ENCODE measurements at places on chromosomes 1 and 21.

- DNase-seq: no peak
These were observed 240.1 kb downstream of the KCTD3 start for GRCh38 chr1:215807218-215807617.

DNA sequence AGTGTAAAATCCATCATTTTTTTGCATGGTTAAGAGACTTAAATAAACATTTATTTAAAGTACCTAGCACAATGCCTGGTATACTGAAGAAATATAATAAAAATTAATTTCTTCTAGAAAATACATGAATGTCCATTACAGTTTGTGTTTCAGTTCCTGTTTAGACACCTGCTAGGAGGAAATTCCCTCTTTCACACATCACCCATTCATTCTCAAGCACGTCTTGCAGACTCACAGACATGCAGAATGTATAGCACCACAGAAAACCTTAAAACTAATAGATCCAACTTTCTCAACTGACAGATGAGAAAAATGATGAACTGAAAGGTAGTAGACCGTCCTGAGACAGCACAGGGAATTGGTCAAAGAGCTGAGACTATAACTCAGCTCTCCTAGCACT is 172.2 kb upstream of the C8B start:
- DNase-seq: no peak

- peak; percentile 74 for DNase-seq
These were observed 39.3 kb downstream of the PLEKHA6 start for GRCh38 chr1:204320382-204320804.

DNA sequence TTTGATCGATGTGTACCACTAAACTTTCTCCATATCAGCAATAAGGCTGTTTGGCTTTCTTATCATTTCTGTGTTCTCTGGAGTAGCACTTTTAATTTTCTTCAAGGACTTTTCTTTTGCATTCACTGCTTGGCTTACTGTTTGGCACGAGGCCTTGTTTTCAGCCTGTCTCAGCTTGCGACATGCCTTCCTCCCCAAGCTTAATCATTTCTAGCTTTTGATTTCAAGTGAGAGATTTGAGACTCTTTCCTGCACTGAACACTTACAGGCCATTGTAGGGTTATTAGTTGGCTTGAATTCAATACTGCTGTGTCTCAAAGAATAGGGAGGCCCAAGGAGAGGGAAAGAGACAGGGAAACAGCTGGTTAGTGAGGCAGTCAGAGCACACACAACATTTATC is 120.6 kb upstream of the KCND3 start:
- DNase-seq: no peak

GRCh38 chr1:92273039-92273438 is 25.7 kb downstream of the GLMN start:
- no peak for DNase-seq

DNA sequence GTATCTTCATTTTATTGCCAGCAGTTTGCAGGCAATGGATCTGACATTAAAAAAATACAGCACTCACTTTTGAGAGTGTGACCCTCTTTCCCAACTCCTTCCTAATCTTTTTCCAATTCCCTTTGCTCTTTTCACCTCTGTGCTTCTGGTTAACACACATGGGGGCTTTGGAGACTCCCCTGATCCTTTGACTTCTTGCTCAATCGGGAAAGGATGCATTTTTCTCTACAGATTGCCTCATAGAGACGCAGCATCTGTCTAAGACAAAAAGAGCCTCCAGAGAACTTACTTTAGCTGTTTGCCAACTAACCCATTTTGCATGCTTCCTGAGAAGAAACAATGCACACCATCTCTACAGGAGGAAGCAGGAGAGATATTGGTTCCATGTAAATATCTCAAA is 378.3 kb downstream of the PBX1 start:
- DNase-seq: no peak

DNA sequence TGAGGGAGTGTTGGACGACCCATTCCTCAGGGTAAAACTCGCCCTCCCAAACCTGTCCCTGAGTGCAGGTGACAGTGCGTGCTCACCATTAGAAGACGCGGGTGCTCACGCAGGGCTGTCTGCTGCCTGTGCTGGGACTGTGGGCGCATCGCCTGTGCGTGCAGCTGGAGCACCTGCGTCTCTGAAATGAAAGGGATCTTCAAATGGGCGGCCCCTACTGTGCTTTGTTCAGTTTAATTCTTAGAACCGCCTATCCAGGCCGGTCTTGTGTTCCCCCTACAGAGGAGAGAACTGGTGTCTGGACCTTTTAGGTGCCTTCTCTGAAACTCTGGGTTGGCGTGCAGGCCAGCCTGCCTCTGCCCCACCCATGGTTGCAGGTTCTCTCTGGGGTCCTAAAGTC is 125.8 kb downstream of the PCBP3 start:
- no peak for DNase-seq

DNA sequence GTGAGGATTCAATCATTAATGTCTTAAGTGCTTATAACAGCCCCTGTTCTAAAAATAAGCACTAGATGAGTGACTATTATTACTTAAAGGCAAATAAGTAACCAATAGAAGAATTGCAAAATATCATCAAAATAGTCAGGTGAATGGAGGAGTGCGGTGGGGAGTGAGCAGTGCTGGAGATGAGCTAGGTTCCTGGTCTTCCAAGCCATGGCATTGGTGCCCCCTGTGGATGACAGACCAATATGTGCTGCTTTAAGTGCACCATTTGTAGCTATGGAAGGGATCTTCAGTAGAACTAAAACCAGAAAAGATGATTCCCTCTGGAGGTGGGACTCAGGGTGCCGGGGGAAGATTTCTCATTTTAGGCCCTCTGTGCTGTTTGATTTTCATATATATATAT is 46.1 kb upstream of the SLC30A1 start:
- no peak for DNase-seq

- no peak for DNase-seq
These were observed 58.6 kb upstream of the NBPF3 start for GRCh38 chr1:21381354-21381753.

- peak; percentile 81 for DNase-seq
These were observed 35.9 kb upstream of the CTTNBP2NL start for GRCh38 chr1:112359961-112360767.

DNA sequence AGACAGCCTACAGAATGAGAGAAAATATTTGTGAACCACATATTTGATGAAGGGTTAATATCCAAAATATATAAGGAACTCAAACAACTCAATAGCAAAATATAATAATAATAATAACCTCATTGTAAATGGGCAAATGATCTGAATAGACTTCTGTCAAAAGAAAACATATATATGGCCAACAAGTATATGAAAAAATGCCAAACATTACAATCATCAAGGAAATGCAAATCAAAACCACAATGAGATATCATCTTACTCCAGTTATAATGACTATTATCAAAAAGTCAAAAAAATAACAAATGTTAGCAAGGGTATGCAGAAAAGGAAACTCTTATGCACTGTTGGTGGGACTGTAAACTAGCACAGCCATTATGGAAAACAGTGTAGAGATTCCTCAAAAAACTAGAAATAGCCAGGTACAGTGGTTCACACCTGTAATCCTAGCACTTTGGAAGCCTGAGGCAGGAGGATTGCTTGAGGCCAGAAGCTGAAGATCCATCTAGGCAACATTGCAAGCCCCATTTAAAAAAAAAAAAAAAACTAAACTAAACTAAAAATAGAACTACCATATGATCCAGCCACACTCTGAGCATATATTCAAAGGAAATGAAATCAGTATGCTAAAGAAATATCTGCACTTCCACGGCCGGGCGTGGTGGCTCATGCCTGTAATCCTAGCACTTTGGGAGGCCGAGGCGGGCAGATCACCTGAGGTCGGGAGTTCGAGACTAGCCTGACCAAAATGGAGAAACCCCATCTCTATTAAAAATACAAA is 17.3 kb upstream of the TRIM67 start:
- DNase-seq: peak; percentile 79

DNA sequence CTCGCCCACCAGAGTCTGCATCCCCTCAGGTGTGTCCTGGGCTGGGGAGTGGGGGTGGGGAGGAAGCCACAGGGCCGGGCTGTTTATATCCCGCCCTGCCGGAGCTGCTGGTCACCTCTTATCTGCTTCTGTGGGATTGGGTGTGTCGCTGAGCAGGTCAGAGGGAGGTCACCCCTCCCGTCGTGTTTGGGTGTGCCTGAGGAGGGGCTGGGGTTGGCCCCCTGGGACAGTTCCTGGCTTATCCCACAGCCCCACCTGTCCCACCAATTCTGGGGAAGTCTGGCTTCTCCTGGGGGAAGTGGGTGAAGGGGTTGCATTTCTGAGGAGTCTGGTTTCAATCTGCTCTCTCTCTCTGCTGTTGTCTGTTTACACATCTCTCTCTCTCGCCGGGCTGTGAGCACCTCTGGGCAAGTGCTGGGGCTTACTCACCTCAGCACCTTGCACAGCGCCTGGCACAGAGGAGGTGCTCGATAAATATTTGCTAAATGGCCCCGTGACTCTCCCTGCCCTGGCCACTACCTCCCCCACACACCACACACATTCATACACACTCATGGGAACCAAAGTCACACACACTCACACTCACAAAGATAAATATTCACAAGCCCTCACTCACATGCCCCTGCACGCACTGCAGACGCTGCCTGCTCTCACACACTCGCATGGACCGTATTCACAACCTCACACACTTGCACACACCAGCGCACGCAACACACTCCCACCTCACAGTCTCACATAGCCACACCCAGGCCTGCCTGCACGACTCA is 8.3 kb downstream of the ELF3 start:
- no peak for DNase-seq

DNA sequence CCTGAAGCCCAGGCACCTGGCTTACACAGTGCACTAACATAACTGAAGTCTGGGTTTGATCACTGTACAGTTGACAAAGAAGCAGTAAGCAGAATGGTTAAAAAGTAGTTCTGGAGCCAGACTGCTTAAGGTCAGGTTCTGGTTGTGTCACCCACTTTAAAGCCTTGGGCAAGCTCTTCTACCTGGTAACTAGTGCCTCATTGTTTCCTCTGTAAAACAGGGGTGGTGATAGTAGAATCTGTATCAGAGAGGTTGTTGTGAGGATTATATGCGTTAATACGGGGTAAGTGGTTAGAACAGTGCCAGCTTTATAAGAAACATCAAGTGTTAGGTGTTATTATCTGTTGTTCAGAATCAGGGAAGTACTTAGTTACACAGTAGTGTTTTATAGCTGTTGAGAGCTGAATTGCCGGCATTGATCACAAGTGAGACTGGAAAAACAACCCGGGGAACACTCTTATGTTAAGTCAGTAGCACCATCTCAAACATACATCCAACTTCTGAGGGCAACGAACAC is 3.7 kb downstream of the BACH1 start:
- no peak for DNase-seq

DNA sequence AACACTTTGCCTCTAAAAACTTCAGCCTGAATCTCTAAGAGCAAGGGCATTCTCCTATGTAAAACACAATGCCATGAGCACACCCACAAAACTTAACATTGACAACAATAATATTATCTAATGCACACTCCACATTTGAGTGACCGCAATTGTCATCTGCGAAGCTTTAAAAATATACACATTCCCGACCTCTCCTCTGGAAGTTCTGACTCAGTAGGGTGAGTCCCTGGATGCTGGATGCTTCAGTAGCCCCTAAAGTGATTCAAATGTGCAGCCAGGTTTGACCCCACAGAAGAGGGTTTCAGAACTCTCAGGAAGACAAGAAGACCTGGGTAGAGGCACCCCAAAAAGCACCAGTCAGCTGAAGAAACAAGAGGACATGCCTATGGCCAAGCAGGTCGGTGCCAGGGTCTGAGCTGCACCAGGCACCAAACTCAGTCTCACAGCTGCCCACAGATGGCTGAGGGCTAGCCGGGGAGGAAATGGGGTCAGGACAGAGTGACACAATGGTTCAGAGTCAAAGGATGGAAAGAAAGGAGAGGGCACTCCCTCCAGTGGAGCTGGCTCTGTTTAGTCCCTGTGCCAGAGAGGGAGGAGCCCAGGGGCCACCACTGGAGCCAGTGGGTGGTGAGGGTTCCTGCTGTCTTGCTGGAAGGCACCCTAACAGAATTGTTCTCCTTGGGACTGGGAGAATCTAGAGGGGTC is 17.4 kb downstream of the PIK3C2B start:
- DNase-seq: no peak

DNA sequence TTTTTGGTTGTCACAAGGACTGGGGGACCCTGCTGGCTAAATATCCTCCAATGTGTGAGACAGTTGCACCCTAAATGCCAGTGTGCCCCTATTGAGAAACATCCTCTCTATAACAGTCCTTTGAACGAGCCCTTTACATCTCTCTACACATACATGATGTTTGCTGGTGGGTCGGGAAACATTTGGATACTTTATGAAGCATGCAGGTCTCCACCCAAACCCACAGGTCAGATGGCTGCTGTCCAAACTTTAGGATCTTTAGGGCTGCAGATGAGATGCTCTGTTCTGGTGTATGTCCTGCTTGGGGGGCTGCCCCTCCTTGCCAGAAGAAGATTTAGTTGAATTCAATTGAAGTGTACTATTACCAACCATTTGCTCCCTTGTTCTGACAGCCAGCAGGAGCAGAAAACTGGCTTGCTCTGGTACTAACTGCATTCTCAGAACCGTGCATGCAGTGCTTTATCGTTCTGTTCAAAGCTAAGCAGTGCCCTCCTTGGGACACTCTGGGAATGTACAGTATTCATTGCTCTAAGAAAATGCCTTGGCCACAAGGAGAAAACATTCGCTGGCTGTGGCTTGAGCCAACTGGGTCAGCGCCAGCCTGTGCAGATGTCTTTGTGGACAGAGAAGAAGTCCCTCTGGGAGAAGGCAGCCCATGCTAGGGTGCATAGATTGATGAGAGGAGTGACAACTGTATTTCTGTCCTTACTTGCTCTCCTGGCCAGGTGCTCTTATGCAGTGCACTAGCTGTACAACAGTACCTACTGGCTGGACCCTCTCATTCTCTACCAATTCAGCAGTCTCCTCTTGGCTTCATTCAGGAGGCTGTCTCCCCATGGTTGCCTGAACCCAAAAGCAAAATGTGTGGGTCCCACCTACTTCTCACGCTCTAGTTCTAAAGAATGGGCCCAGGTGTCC is 61.4 kb upstream of the DIRAS3 start:
- peak; percentile 85 for DNase-seq
